ENCODE measurements at places on chromosomes 1 and 21.

- DNase-seq = no peak
These were observed 801 bp upstream of the DDAH1 start for GRCh38 chr1:85465786-85466134.

- DNase-seq = no peak
These were observed 53.3 kb upstream of the MTR start for GRCh38 chr1:236741753-236742152.

GRCh38 chr1:209527372-209527771, 56.1 kb upstream of the CAMK1G start:
- DNase-seq = no peak

DNA sequence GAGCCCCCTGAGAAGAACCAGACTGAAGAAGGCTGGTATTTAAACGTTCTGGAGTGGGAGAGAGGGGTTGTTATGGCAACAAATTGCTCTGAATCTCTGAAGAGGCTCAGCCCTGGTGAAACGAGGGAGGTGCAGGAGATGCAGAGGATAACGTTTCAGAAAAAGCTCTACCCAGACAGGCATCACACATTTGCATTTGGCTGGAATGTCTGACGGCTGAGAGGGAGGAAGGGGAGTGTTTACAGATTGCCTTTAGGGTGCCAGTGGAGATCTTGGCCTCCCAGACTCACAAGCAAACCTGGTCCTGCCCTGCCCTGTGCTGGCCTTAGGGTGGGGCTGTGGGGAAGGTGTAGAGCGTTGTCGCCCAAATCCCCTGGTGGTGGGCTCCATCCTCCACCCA, 169.0 kb upstream of the AJAP1 start:
- DNase-seq = no peak

- DNase-seq = peak; percentile 51
These were observed at the start of gene MIA3 for GRCh38 chr1:222618001-222618879. Gene MIA3 (plus strand): TSS chr1:222618097. CDS start chr1:222618111, 14 bp downstream.

DNA sequence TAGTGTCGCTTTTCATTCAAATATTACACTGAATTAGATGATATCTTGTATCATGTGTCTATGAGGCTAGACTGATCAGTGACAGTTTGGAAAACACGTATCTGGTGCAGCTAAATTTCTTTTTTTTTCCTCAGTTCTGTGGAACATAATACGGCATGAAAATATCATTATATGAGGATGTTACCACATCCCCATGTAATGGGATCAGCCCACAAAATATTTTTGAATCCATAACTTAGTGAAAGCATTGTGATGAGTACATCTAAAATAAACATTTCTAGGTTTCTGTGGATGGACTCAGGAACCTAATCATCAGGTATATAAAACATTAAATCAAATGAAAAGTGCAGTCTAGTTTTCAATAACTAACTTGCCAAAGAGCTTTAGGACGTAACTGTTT, 356.3 kb downstream of the USP25 start:
- no peak for DNase-seq

DNA sequence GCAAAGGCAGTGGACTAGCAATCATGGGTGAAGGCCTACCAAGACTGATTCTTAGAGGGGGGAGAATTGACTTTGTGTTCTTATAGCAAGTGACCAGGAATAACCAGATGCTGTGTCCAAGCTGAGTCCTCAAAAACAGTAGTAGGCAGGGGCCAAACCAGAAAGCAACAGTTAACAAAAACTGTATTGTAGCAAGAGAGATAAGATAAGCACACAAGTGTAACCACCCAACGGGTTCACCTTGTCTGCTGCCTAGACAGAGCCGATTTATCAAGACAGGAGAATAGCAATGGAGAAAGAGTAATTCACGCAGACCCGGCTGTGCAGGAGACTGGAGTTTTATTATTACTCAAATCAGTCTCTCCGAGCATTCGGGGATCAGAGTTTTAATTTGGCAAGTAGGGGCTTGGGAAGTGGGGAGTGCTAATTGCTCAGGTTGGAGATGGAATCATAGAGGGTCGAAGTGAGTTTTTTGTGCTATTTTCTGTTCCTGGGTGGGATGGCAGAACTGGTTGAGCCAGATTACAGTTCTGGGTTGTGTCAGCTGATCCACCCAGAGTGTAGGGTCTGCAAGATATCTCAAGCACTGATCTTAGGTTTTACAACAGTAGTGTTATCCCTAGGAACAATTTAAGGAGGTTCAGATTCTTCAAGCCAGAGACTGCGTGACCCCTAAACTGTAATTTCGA, 8.3 kb upstream of the CSRP1 start:
- DNase-seq = no peak

DNA sequence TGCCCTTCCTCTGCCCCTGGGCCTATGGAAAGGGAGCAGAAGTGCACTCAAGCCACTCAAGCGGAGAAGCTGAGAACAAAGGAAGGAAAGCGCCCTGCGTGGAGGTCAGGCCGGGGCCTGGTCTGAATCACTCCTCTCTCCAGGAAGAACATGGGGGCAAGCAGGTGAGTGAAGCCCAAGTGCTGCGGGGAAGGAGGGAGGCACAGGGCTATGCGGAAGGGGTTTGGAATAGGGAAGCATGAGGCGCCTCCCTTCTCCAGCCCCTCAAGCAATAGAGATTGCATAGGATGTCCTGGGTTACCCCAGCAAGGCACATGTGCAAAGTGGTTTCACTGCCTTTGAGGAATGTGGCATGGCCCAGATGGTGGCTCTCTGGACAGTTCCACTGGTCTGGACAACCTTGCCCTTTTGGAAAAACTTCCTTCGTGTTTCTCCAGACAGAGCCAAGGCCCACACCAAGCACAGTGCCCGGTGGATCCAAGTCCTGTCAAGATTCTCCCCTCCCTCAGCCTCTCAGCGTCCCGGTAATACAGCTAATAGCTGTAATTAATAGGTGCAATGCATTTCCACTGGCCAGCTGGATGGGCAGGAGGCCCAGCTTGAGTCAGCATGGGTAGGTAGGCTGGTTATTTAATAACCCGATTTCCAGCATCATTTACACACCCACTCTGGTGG, 13.7 kb downstream of the BLACAT1 start:
- DNase-seq = no peak

GRCh38 chr1:84887261-84887934, 5.6 kb downstream of the LPAR3 start:
- no peak for DNase-seq

GRCh38 chr1:156001021-156001661, 19.6 kb downstream of the SSR2 start:
- no peak for DNase-seq

- DNase-seq = no peak
These were observed 94.0 kb downstream of the LRRC7 start for GRCh38 chr1:69661686-69662085.

DNA sequence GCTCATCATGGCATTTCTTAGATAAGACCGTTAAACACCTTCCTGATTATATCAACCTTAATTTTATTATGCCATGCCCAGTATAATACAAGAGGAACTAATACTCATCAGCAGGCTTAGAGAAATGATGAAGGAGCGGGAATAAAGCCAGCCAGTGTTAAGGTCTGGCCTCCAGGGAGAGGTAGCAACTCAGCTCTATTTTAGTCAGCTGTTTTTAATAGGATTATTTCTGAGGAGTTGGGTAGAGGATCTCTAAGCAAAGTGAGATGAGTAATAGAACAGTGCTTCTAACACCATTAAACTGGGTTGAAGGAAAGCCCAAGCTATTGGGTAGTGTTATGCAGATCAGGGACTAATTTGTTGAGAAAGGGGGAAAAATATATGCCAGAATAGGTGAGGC, 921.5 kb downstream of the TTLL7 start:
- no peak for DNase-seq

GRCh38 chr1:41641941-41642527, 157.6 kb upstream of the EDN2 start:
- DNase-seq = no peak

DNA sequence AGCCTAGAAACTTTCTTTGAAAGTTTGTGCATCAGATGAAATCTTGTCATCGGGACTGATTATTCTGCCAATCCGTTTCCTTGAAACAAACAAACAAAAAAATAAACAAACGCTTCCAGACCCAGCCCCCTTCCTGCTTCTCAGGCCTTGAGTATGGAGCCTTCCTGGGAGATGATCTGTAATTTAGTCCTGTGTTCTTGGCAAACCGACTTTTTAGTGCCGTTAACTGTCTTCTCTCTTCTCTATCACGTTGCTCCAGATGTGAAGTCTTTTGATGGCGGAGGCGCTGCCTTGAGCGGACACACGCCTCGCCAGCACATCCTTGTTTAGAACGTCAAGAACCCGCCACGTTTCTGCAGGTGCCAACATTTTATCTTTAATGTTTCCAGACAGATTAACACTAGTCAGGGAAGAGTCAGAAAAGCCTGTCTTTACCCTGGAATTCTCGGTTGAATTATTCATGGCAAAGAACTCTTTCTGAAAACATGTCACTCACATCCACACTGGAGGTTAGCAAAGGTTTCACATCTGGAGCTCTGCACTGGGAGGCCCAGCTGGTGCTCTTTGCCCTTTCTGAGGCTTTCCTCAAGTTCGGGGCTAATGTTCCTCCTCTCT, 265.7 kb upstream of the C1orf174 start:
- DNase-seq = no peak

- DNase-seq = no peak
These were observed 38.5 kb downstream of the TRIM11 start for GRCh38 chr1:228367798-228368791.

- DNase-seq = no peak
These were observed 2.6 kb upstream of the MYOG start for GRCh38 chr1:203088441-203088840.

- no peak for DNase-seq
These were observed 1356.6 kb upstream of the ADGRL2 start for GRCh38 chr1:80444171-80444570.

DNA sequence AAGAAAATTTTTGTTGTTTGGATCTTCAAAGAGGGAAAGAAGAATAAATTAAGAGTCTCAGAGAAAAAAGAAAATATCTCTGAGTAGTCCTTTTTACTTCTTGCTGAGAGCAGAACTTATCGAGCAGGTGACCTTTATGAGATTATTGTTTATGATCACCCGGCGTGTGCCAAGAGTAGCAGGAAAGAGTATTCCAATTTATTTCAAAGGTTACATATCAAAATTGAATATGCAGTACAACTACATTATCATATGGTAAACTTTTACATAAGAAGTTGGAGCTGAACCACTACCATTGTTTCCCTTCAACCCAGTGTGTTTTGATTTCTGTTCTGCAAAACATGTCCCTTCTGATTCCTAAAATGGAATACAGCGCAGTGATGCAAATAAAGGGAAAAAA, 204.3 kb upstream of the SNX7 start:
- DNase-seq = no peak

DNA sequence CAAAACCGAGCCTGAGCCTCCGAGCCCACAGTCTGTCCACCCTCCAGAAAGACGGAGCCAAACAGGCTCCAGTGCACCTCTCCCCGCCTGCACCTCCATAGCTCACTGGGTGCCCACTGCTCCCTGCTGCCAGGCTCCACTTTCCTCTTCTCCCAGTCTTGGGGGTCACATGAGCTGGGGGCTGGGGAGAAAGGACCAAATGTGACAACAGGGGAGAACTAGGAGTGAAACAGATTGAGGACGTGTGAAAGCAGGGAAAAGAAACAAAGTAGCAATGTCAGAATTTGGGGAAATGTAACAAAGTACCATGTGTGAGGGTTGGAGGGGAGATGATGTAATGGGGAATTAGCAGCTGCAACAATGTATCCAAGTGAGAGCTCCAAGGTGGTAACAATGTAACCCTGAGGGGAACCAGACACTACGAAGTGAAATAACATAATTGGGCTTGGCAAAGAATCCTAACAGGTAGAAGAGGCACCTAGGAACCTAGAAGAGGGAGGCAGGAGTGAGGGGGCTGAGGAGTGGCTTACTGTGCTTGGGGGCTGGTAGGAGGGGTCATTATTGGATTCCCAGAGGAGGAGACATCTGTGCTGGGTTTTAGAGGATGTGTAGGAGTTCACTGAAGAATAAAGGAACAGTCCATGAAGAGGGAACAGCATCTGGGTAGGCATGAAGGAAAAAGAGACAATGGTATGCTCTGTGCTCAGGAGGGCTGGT, 12.5 kb downstream of the SDC3 start:
- DNase-seq = no peak

Measured in immature natural killer cell (primary cell).